ENCODE measurements at places on chromosomes 16 and 17.

DNA sequence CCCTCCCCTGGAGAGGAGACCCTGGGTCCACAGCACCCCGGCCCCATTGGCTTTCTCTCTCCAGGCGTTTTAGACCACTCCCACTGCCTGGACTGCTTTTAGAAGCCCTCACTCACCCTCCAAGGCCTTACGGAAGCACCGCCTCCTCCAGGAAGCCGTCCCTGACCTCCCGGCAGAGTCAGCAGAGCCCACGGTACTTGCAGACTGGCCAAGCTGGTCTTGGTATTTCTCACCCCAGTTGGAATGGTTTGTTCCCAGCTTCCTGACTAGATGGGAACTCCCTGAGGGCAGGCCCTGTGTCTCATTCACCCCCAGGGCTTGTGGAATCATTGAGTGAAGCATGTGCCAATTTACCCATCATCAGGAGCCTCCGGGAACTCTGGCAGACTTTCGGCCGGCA lies 9.2 kb downstream of the SCGB1C2 start:
- no peak for DNase-seq

GRCh38 chr17:6501359-6501758 lies 55.0 kb downstream of the PITPNM3 start:
- DNase-seq = no peak

- DNase-seq = no peak
Observed at GRCh38 chr17:44033861-44034408, 19.2 kb upstream of the TMEM101 start.

DNA sequence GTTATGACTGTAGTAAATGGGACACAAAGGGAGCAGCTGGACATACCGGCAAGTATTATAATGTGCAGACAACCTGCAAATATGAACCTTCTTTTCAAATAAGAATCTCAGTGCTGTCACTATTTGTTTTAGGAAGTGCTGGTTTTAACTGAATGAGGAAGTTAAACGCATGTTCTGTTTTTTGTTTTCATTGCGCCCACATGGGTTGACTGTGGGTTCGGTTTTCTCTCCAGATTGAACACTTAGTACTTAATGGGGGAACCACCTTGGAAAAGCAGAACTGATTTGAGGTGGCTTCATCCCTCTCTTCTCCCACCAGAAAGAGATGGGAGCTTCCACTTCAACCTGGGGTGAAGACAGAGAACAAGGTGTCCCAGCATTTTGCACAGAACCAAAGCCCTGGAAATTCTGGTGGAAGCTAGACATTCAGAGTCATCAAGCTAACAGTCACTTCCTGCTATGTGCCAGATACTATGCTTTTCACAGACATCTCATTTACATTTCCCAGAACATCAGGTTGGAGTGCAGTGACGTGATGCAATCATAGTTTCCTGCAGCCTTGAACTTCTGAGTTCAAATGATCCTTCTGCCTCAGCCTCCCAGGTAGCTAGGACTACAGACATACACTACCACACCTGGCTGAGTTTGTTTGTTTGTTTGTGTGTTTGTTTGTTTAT lies 149.8 kb downstream of the CDH13 start:
- DNase-seq = no peak

DNA sequence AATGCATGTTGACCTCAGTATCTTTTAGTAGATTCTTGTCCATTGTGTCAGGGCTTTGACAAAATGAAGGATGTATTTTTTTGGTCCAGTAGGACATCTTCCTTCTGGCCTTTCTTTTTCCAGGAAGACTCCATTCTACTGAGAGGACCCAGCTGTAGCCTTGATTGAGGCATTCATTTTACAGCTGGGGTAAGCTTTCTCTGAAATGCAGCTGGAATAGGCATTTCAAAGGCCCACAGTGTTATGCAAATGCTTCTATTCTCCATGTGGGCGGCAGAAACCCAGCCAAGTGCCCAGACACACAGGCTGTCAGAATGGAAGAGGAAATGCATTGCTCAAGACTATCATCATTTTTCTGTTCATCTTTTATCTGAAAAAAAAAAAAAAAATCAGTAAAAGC lies 629.0 kb upstream of the CDH8 start:
- DNase-seq = no peak

GRCh38 chr16:82629441-82630027 lies 2.8 kb downstream of the CDH13 start:
- no peak for DNase-seq

- DNase-seq = no peak
Observed at GRCh38 chr16:30119428-30119827, 3.6 kb downstream of the MAPK3 start.

DNA sequence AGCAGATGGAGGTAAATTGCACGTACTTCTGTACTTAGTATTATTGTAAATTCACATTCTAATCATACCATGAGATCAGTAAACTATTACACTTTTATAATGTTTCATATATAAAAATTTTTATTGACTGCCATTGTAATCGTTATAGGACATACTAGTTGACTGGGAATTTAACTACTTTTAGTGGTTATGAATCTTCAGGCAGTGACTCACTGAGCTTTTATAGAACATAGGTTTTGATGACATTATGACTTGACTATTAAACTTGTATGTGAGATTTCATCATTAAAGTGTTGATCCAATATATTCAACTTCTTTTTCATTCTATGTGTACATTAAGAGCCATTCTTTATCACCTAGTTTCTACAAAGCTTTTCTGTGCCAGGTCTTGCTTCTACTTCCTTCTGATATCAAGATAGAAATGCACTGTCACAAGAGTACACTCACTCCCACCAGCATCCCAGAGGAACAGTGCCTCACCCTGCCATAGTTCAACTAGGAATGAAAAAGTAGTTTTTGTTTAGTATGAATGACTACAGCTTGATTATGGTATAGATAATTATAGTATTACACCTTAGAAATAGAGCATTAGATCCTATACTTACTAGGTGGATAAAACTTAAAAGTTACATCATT lies 142.4 kb upstream of the RBL2 start:
- no peak for DNase-seq

DNA sequence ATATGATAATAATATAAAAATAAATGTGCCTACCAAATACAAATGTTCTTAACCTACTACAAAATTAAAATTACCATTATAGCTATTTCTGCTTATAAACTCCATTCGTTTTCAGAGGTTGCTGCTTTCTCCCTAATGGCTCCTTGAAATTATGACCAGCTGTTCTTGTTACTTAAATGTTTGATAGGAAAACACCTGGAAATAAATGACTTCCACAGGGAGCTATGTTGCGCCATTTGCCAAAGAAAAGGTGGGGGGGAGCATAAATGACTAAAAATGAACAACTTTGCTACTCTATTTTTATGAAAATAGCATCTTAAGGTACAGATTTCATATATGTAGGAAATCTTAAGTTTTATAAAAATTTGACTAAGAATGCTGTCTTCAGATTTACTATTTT lies 157.5 kb upstream of the MON1B start:
- no peak for DNase-seq

GRCh38 chr17:49338883-49339282 lies 23.2 kb downstream of the ZNF652 start:
- DNase-seq = no peak

DNA sequence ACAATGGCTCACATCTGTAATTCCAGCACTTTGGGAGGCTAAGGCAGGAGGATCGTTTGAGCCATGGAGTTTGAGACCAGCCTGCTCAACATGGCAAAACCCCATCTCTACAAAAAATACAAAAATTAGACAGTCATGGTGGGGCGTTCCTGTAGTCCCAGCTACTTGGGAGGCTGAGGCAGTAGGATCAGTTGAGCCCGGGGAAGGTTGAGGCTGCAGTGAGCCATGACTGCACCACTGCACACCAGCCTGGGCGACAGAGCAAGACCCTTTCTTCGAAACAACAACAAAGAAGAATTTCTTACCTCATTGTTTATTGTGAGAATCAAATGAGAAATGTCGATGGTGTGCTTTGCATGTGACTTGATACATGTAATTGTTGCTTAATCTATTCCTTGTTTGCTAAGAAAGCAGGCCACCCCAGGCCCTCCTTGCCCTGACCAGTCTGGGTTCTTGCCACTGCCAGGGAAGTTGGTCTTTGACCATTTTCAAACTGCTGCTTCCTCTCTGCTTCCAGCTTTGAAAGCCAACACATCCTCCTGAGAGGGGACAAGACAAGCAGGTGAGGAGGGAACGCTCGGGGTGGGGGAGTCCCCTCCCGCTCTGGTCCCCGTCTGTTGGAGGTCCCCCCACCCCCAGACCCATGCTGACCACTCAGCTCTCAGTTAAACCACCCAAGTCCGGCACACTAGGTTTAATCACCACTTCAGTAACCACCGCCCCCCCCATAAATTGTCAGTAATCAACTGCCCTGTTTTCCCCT lies 47.3 kb upstream of the CPNE2 start:
- no peak for DNase-seq

GRCh38 chr17:28726226-28726626 lies at the start of gene TLCD1:
Gene TLCD1, minus strand, starts transcription at chr17:28726233. Its CDS starts 136 bp downstream, at chr17:28726097.
- peak; percentile 42 for DNase-seq

DNA sequence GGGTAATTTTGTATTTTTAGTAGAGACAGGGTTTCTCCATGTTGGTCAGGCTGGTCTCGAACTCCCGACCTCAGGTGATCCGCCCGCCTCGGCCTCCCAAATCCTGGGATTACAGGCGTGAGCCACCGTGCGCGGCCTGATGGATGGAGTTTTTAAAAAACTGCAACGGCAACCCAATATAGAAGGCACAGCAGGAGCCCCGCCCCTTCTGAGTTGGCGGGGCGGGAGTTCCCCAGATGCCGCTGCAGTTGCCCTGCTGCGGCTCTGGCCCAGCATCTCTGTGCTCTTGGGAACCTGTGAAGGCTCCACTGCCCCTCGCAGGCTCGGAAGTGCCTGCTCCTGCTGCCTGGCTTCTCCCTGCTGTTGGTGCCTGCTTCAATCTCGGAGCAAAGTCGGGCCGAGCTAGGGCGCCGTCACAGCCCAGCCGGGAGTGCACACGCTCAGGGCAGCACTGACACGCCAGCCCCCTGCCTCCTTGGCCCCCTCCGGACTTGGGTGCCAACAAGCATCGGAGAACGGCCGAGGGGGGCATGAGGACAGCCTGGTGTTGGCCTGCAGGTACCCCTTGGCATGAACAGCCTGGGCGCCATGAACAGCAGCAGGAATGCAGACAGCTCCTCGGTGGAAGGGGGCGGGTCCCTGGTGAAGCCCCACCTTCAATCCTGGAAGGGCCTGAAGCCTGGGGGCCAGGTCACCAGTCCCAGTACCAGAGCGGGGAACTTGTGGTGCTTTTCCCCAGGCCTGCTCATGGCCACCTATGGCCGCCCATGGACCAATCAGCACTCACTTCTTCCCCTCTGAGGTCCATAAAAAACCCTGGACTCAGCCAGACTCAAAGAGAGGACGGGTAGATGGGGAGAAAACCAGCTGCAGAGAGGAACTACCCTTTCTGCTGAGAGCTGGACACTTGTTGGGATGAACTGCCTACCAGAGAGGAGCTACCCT lies 2.3 kb upstream of the NT5M start:
- peak; percentile 33 for DNase-seq

DNA sequence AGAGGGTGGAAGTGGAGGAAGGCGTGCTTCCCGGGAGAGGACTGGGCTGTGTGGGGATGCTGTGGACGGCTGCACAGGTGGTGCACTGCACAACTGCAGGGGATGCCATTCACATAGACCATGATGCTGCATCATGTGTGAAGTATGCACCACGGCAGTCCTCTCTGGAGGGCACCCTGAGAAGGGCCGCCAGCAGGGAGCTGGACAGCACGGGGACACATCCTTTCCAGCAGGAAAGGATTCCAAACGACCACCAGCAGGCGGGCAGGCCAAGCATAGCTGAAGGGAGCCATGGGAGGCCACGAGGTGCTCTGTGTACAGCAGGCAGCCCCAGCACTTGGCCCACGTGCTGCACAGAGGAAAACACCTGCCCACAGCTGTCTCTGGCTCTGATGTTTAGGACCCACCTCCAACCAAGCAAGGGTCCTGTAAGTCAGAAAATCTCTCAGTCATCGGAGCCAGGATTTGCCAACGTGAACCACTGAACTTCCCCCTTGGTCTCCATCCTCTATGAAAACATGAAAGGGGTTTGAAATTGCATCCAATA lies 10.1 kb downstream of the ACTG1 start:
- no peak for DNase-seq

- no peak for DNase-seq
Observed at GRCh38 chr16:86186313-86186712, 287.4 kb downstream of the IRF8 start.

DNA sequence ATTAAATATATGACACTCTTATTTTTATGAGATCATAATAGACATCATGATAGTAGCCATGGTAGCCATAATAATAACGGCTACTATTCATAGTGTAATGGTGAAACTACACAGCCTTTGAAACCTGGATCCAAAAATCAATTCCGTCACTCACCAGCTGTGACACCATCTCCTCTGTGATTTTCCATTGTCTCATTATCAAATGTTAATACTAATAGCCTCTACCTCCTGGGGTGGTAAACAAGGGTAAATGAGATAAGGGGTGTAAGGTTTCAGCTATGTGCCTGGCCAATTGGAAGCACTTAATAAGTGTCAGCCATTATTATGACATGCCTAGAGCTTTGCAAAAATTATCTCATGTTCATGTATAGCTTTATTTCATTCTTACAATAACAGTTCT lies 88.6 kb downstream of the CACNG3 start:
- no peak for DNase-seq

GRCh38 chr17:49364119-49364518 lies 2.1 kb upstream of the ZNF652 start:
- DNase-seq = no peak

DNA sequence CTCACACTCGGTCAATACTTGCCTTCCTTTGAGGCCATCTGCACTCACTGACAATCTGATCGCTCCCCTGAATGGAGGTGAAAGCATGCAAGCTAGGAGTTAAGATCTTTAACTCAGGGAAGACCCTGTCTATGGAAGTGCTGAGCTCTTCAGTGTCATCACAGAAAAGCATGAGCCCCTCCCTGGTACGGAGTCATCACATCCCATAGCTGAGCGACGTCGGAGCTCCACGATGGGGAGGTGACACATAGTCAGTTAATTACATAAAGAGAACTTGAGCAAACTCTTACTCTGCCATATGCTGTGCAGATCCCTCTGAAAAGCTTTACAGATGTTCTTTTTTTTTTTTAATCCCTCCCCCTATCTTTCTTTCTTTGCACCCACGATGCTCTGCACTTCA lies 463.2 kb downstream of the WWOX start:
- DNase-seq = no peak

- DNase-seq = no peak
Observed at GRCh38 chr16:51193879-51194278, 42.8 kb upstream of the SALL1 start.

- no peak for DNase-seq
Observed at GRCh38 chr17:56099649-56100048, 53.6 kb upstream of the ANKFN1 start.

DNA sequence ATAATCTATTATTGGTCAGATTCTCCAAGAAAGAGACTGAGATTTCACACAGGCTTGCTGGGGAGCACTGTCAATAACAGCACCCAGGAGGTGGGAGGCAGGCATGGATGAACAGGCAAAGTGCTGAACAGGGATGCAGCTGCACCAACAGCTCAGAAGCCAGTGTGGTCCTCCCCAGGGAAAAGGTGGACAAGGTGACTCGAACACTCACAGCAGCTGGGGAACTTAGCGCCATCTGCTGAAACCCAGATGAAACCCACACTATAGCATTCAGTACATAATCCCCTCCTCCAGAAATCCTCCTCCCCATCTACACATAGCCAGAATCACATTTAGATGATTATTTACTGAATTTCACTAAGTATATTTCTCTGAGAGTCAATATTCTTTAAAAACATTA lies 255.2 kb upstream of the WSB1 start:
- no peak for DNase-seq

GRCh38 chr17:54439816-54440215 lies 460.8 kb upstream of the TOM1L1 start:
- DNase-seq = no peak

- DNase-seq = no peak
Observed at GRCh38 chr16:56684256-56684925, 2.1 kb downstream of the MT1X start.

GRCh38 chr17:48994549-48995303 lies 2.5 kb upstream of the IGF2BP1 start:
- no peak for DNase-seq

All from activated T-cell treated with anti-CD3 and anti-CD28 coated beads for 1 hour (primary cell).